H9 (cell line): ENCODE measurements at places on chromosomes 12 and 14.

DNA sequence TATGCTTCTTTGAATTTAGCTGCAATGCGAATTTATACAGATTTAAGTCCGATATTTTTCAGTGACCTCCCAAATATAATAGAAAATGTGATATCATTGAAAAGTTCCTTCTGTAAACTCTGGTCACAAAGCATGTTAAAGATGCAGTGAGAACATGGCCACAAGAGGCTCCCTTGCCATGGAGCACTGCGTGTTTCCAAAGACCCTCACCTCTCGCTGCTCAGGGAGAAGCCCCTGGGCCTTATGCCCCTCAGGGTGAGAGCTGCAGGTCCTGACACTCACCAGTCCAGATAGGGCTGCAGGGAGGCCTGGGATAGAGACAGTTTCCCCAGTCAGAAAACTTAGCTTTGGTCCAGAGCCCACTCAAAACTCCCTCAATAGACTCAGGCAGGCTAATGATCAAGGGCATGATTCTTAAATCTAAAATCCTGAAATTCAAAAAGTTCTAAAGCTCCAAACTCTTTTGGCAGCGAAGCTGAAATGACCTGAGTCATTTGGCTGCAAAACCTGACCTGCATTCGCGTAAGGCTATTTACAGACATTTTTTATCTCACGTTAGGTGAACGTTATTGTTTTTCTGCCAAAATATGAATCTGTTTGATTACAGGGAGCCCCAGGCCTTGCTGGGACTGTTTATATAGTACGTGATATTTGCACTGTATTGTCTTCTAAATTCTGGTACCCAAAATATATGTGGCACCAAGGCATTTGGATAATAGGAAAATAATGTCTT lies 67.8 kb downstream of the CAPZA3 start:
- DNase-seq: peak; percentile 61

GRCh38 chr12:38662829-38663228 lies 242.6 kb downstream of the CPNE8 start:
- no peak for DNase-seq

DNA sequence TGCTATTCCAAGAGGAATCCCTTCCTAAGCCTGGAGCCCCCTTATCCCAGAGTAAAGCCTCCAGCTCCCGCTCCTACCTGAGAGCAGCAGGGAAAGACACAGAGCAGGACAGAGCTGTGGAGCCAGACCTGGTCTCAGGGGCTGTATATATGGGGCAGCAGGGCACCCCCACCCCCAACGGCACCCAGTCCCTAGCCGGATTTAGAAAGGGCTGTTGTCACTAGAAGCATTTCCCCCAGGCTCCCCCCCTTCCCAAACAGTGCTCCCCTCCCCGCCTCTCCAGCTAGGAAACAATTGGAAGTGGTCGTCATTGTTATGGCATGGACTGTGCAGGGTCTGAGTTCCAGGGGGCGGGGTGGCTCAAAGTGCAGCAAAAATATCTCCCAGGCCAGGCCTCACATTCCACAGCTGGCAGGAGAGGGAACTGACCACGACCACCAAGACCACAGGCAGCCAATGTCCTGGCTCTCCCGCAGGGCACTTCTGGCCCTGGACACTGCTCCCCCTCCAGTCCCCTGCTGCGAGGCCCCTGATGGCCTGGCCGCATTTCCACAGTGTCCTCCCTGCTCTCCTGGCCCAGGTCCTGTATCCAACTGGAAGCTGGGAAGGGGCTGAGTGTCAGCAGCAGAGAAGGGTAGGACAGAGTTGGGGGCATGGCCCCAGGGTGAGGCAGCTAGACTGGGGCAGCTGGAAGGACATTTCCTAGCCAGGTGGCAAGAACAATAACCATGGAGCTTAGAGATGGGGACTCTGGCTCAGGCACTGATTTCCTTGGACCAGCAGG lies at the start of gene MYH7:
Gene MYH7 (minus strand): TSS at position 118 of the 784 bp plus-strand sequence. CDS start 1,928 bp downstream, outside the sequence.
- DNase-seq: peak; percentile 21

DNA sequence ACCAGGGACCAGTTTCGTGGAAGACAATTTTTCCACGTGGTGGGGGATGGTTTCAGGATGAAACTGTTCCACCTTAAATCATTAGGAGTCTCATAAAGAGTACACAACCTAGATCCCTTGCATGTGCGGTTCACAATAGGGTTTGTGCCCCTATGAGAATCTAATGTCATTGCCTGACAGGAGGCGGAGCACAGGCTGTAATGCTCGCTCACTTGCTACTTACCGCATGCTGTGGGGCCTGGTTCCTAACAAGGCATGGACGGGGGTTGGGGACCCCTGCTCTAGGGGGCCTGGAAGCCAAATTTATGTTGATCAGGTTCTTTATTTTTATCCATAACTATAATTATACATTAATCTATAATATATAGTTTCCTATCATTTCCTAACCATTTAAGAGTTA lies 315.3 kb downstream of the MED13L start:
- no peak for DNase-seq

DNA sequence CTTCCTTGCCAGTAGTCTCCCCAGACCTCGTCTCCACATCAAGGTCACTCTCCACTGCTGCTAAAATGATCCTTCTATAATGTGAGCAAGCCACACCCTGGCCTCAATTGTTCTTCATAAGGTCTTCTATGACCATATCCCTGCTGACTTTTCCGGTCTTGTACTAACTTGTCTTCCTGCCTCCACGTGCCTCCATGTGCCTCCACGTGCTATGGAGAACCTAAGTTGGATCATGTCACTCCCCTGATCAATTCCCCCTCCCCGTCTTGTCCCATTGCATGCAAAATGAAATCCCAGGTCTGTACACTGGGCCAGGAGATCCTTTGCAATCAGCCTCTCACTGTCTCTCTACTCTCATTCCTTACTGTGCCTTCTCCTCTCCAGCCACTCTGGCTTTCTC lies 110.6 kb downstream of the TTC8 start:
- no peak for DNase-seq

DNA sequence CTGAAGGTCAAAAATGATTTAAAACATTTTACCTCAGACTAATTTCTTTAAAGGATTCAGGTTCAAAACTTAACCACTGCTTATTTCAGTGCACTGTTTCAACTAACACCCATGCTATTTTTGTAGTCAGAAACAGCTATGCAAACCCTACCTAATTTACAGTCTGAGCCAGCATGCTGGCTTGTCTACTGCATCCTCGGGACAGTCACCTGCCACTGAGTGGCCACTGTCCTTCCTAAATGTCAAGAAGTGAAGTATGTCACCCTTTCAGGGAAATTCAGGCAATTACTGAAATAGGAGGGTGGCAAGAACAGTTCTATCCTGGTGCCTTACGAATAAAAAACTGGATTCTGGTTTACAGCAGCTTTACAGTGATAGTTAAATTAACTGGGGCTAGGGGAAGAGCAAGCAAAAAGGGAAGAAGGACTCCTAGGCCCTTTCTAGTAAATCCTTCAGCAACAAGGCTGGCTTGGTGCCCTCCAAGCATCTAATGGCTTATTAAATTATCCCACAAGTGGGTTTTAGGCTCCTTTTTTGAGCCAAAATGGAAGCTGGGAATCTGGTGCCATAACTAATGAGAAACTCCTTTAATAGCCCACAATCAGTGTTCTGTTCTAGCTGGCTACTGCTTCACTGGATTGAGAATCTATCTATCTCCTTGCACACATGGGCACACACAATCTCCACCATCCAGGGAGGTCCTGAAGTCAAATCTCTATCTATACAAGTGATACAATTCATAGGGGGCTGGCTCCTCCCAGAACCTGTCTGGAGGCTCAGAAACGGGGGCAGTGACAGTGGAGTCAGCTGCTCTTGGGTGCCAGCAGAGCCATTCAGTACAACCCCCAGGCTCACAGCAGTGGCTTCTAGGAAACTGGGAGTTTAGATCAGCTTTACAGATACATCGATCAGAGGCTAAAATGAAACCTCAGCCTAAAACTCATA lies 43.4 kb downstream of the SH2B3 start:
- no peak for DNase-seq

GRCh38 chr14:67965696-67966095 lies 146.1 kb downstream of the RAD51B start:
- no peak for DNase-seq
